IMR-90 (cell line): ENCODE measurements at places on chromosomes 6 and 20. TPM values are rescaled to one million over a fixed set of nuclear protein-coding genes. Genes with fewer than 3 reads are reported as not detected.

GRCh38 chr6:165119231-165120020 is 190.0 kb downstream of the C6orf118 start:
- no peak for DNase-seq
- H3K27ac ChIP-seq: no peak overlapping the region
- no peaks in the 10 kb centered on the region for H3K36me3 ChIP-seq
- no peaks in the 10 kb centered on the region for H3K4me1 ChIP-seq
- no peak overlapping the region for H3K4me3 ChIP-seq

- no peak overlapping the region for H3K4me3 ChIP-seq
- no peaks in the 10 kb centered on the region for H3K36me3 ChIP-seq
- H3K4me1 ChIP-seq: peaks cover 23% of the 10 kb centered on the region
- H3K27me3 ChIP-seq: no peaks in the 10 kb centered on the region
These were observed 26.1 kb upstream of the TBC1D7 start for GRCh38 chr6:13354331-13355042.

The KIF13A gene
- total RNA-seq: 51.8 and 53.0 TPM in 2 replicates

The FGD2 gene
- total RNA-seq: not detected in 2 replicates

The SMLR1 gene
- total RNA-seq: not detected in 2 replicates

DNA sequence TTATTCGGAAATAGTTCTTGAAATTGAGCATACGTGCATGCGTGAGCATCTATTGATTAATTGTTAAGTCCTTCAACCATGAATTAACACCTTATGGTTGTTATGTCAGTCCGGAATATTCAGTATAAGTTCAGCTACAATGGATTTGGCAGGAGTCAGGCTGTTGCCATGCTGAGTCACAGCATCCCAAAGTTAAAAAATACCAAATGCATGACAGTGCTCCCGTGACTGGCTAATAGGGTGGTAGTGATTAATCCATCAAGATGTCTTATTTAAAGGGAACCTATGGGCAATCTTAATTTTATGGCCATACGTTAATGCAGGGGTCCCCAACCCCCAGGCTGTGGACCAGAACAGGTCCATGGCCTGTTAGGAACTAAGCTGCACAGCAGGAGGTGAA is 10.5 kb downstream of the RAE1 start:
- peak; percentile 87 for DNase-seq
- H3K27me3 ChIP-seq: no peaks in the 10 kb centered on the region
- no peak overlapping the region for H3K4me3 ChIP-seq
- peak overlapping the region; percentile 70; the same call in 1 of the 2 replicates for H3K27ac ChIP-seq
- peaks cover 31% of the 10 kb centered on the region for H3K36me3 ChIP-seq

GRCh38 chr6:119138906-119139541 is 60.6 kb upstream of the FAM184A start:
- DNase-seq: no peak
- no peaks in the 10 kb centered on the region for H3K36me3 ChIP-seq
- peaks cover 2% of the 10 kb centered on the region; the same call in 1 of the 2 replicates for H3K4me1 ChIP-seq
- H3K27ac ChIP-seq: no peak overlapping the region
